ENCODE measurements at places on chromosomes 7 and 10.

DNA sequence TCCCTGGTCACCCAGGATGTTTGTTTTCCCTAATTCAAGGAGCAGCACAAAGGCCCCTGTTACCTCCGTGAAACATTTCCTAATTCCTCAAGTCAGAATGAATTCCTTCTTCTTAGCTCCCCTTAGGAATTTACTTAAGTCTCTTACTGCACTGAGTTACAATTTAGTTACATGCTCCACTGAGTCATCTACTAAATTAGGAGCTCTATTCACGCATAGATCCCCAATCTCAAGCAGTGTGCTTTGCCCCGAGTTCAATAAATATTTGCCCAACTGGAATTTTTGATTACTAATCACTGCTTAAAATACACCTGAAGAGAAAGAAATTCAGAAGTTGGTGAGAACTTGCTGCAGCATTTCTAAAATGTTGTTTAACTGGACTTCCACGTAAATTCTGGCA lies 329.4 kb upstream of the MYO3A start:
- DNase-seq, result no peak

- DNase-seq, result no peak
These were observed 36.1 kb downstream of the RALA start for GRCh38 chr7:39659356-39660013.

DNA sequence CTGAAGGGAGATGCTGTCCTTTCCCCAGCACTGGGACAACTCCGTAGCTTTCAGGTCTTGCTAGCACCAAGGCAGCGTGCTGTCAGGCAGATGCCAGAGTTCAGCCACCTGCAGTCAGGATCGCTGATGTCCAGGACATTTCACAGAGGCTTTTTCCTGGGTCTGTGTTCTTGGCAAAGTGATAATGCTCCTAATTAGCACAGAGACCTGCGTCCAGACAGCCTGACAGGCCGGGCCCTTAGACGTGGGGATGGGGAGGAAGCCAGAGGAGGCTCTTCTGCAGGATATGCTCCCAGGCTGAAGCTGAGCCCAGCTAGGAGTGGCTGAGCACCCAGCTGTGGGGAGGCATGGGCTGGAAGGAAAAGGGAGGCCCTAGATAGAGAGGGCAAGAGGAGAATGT lies 82.5 kb upstream of the TBX20 start:
- DNase-seq, result no peak

- no peak for DNase-seq
These were observed 417.1 kb downstream of the AUTS2 start for GRCh38 chr7:70015353-70015752.
